ENCODE measurements at places on chromosomes 2 and 18.

DNA sequence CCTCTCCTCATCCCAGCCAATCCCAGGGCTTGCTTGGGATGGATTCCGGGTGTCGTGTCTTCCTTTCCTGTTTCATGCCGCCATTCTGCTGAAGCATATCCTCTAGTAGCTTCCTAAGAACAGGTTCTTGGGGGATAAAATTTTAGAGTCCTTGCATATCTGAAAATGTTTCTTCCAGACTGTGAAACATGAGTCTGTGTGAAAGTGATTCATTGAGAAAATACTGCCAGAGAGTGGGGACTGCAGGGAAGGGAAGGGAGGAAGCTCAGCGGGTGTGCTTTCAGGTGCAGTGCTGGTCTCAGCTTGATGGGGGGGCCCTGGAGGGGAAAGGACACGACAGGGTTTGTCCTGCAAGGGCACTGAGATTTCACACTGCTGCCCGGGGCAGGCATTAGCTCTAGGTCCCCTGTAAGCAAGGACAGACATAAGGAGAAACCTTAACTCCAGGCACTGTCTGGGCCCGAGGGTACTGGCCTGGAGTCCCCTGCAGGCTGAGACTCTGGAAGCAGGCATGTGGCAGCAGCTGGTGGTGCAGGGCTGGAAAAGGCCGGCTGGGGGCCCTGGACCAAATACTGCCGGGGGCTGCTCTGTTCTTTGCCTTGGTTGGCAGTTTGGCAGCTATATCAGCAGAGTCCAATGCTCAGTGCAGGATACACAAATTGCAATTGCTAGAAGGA lies 97.6 kb upstream of the HS6ST1 start:
- DNase-seq: no peak

- no peak for DNase-seq
These were observed 12.0 kb downstream of the UGP2 start for GRCh38 chr2:63853527-63854310.

DNA sequence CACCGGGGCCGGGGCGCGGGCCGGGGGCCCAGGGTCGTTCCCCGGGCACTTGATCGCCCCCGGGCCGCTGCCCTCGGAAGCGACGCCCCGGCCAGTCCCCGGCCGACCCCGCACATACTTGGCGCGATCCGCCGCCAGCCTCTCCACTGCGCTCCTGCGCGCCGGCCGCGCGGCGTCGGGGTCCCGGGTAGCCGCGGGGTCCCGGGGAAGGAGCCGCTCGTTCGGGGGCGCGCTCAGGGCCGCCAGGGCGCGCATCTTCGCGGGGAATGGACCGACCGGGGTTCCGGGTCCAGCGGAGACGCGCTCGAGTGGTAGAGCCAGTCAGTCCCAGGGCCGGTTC lies 204 bp downstream of the FAM110C start:
- DNase-seq: no peak

DNA sequence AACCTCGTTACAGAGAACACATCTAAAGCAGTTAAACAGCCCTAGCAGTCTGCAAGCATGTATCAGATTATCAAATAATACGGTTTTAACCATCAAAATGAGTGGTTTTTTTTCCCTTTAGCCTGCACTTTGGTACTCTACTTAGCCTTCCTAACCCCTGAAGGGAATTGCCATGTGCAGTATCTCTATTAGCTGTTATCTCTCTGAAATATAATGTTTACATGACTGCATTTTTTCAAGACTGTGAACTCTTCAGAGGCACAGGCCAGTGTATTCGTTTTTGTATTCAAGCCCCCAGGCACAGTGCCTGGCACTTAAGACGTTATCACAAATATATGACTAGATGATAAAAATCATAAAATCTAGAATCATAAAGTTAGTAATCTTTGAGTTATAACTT lies 509.5 kb downstream of the PARD3B start:
- no peak for DNase-seq

DNA sequence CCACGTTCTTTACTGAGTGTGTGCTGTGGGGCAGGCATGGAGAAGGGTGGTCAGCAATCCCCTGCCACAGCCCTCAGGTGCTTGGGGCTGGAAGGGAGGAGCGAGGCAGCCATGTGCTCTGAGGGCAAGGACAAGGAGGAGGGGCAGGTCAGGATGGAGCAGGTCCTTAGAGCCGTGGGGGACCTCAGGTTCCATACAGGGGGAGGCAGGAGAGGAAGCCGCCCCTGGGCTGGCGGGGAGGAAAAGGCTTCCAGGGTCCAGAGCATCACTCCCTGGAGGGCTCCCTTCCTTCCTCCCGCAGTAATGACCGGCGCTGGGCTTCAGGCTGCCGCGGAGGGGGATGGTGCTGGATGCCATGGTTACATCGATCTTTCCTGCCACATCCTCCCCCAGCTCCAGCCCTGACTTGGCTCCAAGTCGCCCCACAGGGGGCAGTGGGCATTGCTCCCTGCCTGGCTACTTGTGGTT lies 6.6 kb downstream of the GAREM2 start:
- DNase-seq: no peak

DNA sequence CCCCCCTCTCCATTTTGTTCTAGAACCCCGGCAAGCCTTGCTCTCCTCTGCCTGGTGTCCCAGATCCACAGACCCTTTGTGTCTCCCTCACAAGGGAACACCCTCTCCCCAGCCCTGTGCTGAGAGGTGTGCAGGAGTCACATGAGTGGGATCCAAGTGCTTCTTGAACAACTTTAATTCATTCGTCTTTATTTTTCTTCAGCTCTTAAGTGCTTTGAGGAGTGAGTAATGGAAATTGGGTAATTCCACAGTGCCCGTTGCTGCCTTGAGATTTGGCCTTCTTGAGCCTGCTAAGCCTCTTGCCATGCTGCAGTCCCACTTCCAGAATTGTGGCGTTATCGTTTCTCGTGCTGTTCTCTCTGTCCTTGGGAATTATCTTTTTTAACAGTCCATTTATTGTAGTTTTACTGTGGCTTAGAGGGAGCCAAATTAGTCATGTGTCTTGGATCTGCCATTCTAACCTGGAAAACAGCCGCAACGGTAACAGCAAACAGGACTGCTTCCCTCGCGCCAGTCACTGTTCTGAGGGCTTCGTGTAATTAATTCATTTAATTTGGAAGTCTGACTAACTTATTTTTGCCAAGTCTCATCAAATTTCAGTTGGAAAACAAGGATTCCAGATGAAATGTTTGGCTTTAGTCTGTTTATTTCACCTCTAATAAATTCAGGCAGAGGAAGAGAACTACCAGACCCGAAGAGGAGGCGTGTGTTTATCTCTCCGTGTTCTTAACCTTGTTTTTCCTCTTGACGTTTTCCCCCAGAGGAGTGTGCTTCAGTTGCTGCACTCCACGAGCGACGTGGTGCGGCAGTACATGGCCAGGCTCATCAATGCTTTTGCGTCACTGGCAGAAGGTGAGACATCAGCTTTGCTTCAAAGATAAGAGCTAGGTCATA lies 72.0 kb downstream of the ARMC9 start:
- DNase-seq: no peak

DNA sequence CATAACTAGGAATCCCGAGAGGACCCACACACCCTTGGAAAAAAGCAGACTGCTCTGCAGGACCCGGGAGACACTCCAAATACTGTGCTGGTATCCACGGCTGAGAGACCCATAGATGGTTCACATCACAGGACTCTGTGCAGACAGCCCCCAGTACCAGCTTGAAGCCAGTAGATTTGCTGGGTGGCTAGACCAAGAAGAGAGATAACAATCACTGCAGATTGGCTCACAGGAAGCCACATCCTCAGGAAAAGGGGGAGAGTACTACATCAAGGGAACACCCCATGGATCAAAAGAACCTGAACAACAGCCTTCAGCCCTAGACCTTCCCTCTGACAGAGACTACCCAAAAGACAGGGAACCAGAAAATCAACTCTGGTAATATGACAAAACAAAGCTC lies 223.8 kb upstream of the LRATD1 start:
- DNase-seq: no peak

DNA sequence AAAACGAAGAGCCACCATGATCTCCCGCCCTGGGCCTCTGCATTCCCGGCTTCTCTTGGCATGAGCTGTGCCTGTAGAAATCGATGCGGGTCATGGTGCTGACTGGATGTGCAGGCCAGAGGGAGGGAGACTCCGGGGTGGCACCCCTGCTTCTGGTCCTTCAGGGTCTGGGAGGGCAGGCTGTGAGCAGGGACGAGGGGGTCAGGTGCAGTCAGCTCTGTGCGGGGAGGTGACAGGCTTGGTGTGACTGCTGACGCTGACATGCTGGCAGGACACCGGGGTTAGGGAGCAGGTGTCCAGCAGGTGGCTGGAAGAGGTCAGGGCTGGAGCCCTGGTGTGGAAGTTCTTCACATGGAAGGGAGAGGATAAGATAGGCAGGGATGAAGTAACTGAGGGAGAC lies 48.7 kb upstream of the KCNF1 start:
- DNase-seq: no peak

- DNase-seq: no peak
These were observed 171.6 kb downstream of the VAPA start for GRCh38 chr18:10085416-10085815.

GRCh38 chr18:21386523-21387240 lies 144.7 kb downstream of the GREB1L start:
- DNase-seq: no peak

DNA sequence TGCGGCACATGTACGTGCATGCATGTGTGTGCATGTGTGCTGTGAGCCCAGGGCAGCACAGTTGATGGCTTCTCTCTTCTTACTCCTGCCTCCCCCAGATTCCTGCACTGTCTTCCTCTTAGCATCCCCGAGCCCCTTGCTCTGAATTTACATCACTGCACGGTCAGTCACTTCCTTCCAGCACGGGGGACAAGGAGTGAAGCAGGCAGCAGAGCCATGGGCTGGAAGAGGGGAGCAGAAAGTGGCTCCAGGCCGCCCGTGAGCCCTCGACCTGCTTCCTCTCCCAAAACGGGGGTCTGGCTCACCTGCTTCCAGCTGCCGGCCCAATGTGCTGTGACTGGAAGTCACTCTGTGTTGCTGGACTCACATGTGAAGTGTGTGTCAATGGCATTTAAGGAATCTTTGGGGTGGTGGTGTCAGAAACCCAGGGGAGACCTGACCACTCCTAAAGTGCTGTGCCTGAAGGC lies 106.1 kb downstream of the FAM210A start:
- no peak for DNase-seq

DNA sequence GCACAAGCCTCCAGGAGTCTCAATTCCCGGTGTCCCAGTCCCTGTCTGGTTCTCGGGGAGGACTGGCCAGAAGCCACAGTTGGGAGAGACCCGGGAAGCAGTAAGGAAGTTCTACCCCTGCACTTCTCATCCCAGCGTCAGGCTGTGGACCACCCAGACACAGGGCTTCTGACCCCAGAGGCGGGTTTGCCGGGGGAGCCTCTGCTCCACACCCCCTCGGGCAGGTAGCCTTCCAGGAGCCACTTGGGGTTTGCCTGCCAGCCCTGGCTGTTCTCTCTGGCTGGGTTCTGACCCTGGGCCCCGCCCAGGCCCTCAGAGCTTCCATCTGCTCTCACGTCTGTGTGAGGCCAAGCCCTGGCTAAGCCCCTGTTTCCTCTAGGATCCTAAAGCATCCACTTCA lies 94.4 kb upstream of the GPC1 start:
- no peak for DNase-seq

DNA sequence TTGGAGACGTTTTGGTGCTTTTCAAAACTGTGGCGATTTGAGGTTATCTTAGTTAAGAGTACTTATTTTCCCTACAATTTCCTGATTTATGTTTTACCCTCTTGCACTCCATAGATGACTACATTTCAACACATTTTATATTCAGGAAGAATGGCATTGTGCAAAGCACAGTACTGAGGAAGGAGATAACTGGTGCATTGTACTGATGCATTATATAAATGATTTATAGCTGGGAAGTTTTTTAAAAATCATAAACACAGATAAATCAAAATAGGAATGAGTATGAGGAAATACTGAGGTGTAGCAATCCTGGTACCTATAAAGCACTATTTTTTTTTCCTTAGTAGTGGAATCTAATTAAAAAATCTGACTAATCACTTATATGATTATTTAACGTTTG lies 5.6 kb downstream of the REL start:
- DNase-seq: no peak

DNA sequence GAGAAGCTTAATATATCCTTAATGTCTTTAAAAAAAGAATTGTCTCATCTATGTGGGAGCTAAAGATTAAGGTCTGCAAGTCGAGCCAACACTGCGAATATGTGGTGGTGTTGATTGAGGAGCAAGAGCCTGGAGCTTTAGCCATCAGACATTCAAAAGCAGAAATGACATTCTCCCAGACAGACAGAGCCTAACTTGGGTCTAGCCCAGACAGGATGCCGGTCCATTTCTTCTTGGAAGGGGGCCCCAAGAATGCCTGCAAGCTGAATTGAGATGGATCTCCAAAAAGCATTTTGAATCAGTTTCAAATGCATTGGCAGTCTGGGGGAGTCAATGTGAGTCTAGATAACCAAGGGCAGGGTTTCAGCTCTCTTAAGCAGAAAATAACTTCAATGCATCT lies 30.1 kb upstream of the EML4 start:
- DNase-seq: no peak

DNA sequence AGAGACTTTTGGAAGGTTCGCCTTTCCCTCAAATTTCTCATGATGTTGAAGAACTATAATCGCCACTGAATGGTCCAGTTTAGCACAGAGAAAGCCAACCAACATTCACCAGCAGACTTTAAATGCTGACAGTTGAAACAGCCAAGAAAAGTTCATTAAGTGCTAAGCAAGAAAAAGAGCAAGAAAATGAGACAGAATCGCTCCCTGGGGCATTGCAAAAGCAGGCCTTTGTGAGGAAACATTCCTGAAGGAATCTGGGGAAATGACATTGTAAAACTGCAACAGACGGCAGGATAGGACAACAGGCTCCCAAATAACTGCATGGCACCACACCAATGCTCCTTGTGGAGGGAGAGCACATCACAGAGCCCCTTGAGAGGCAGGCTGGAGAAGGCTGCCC lies 269.3 kb upstream of the ID2 start:
- DNase-seq: no peak

- DNase-seq: no peak
These were observed 229.5 kb downstream of the ETAA1 start for GRCh38 chr2:67626656-67627055.

DNA sequence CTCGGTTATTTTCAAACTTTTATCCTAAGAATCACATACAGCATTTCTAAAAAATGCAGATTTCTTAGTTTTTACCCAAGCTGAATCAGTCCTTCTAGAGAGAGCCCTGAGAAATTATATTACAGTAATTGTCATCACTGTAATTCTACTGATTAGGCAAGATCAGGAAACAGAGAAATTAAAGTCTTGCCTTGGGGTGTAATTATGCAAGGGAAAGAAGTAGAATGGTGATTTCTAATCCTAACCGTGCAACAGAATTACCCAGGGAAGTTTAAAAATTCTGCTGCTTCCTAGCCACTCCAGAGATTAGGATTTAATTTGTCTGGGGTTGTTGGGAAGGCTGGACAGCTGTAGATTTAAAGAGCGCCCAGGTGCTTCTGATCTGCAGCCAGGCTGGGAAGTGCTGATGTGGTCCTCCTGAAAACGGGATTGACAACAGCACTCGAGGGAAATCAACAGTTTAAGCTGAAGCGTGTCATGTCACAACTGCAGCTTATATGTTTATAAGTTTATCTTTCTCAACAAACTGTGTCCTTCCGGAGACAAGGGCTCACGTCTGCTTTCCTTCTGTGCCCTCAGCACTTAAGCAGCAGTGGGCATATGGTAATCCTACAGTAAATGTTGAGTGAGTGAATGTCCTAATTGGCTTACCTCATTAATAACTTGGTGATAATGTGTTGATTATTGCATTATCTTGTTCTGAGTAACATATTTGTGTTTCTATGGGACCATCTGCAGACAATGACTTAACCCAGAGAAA lies 671.9 kb upstream of the SOX11 start:
- no peak for DNase-seq
